ENCODE measurements at places on chromosomes 4 and X.

GRCh38 chrX:118373538-118373937, 27.6 kb downstream of the WDR44 start:
- no peak for DNase-seq

DNA sequence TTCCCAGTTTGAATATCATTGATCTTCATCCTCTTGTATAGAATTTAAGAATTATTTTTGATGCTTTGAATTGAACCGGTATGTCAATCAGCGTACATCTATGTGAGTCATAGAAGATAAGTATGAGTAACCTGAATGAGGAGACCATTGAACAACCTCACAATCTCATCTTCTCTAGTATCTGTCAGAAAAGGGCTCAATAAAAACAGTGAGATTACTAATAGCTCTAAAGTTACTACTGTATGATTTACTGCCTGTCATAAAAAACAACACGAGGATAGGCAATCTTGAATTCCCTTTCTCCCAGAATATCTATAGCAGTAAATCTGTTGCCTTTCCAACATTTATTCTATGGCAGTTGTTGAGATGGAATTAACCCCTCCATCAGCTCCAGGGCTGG, 36.1 kb downstream of the PHOX2B start:
- DNase-seq = no peak

DNA sequence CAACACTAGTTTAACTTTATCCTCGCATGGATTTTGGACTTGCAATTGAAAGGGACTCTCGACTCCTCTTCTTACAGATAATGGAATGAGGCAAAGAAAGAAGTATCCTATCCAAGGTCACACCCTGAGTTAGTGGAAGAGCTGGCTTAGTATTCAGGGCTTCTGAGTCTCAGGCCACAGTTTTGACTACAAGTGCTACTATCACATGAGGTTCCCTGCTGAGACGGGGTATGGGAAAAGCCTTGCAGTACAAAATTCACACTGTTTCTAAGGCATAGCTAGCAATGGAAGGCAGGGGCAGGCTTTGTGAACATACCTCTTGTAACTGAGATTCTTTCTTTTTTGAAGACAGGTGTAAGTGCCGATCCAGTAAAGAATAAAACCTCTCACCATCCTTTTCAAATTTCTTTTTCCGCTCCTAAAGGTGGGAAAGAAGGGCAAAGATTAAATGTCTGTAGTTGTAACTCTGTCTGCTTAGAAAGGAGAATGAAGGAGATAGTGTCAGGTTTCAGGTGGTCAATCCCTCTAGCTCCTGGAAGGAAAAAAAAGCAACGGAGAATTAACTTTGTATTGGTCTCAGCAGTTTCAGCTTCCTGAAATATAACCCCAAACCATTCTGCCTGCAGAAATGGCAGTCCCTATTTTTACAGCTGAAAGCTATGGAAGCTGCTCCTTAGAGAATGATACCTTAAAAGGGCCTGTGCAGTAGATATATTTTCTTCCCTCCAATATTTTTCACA, 199.0 kb downstream of the OPHN1 start:
- no peak for DNase-seq

DNA sequence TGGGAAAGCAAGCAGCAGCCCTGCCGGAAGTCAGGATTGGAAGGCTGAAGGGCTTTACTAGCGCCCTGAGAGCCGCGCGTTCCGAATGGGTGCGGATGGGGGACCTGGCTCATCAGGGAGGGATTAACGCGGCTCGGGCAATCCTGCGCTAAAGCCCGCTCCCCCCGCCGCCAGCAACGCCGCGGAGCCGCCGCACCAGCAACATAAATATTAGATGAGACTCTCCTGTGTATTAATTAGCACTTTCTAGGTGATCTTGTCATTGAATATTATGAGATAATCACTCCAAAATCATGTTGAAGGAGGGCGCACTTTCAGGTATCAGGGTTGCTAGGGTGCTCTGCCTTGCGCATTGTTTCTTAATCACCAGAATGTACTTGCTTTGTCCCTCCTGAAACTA, 357.2 kb upstream of the FAM241A start:
- no peak for DNase-seq

DNA sequence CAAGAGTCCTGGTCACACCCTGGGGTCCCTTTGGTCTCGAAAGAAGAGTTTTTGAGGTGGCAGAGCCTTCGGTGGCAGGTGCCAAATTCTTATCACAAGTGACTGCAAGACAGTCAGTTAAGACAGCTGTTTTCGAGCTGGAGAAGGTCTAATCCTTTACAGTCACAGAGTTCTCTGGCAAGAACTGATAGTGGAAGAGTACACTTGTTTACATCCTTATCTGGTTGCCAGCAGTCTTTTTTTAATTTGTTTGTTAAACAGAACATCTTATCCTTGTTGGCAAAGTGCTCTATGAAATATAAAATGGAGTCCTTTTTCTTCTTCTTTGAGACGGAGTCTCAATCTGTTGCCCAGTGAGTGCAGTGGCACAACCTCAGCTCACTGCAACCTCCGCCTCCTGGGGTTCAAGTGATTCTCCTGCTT, 50.4 kb upstream of the ELOVL6 start:
- DNase-seq = no peak

- no peak for DNase-seq
These were observed 595 bp downstream of the ENOX2 start for GRCh38 chrX:130902446-130902782.

GRCh38 chrX:21993265-21993664, 38.9 kb upstream of the PHEX start:
- DNase-seq = no peak

- no peak for DNase-seq
These were observed 202.8 kb downstream of the SHROOM3 start for GRCh38 chr4:76637712-76638361.

- no peak for DNase-seq
These were observed 14.8 kb downstream of the DCAF8L1 start for GRCh38 chrX:27966492-27966891.

DNA sequence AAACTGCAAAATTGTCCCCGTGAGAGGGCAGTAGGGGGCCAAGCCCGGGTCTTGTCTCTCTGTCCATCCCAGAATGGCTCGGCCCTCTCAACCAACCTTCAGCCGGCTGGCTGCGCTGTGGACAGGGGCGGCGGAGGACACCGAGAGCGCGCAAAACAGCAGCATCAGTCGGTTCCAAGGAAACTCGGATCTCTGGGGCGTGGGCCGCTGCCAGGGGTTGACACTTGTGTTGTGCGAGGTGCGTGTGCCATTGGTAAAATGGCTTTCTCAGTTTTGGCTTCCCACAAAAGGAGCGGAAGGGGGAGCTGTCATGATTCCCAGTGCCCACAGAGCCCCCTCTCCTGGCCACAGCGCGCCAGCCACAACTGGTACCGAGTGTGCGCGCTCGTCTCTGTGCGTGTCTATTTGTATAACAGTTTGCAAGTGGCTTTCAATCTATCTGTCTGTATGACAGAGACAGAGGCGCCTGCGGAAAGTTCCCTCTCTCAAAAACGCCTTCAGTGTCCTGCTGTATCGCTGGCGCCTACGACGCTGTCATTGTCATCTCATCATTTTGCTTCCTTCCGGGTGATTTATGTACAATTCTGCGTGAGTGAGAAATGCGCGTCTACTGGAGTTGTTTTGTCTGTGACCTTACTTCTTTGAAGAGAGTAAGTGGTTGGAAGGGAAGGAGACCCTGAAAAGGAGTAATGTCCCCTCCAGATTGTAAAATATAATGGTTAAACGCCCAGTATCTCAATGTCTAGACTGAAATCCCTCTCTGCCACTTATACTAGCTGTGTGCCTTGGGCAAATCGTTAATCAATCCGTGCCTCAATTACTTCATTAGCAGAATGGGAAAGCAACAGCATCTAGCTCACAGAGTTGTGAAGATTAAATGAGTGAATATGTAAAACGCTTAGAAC, 1.8 kb downstream of the DKK2 start:
- DNase-seq = no peak

- DNase-seq = no peak
These were observed 211.5 kb upstream of the KLF3 start for GRCh38 chr4:38452542-38452941.

DNA sequence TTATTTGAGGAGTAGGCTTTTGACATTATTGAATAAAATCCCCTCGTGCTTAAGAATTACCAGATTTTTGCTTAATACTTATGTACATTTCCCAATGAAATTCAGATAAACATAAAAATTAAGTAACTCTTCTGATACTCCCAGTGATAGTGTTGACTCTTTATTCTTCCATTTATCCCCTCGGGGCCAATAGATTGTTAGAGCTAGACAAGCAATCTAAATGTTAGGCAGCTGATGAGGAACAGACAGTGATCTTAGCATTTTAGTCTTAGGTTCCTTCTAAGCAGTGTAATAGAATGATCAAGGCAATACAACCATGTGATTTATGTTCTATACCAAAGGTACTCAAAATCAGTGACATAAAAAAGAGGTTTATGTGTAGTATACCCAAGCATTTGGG, 68.7 kb downstream of the USP9X start:
- no peak for DNase-seq

GRCh38 chr4:102525504-102525903, 24.3 kb downstream of the NFKB1 start:
- no peak for DNase-seq

DNA sequence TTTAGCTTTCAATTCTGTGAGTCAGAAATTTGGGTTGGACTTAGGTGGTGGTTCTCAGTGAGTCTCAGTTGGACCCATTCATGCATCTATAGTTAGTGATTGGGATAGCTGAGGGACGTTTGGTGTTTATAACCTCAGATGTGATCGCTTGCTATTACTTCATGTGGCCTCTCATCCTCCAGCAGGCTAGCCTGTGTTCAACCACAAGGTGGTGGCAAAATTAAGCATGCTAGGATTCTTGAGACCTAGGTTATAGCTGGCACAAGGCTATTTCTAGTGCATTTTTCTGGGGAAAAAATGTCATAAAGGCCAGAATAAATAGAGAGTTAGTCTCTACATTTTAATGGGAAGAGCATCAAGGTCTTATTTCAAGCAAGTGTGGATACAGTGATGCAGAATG, 10.9 kb upstream of the GRPR start:
- no peak for DNase-seq

DNA sequence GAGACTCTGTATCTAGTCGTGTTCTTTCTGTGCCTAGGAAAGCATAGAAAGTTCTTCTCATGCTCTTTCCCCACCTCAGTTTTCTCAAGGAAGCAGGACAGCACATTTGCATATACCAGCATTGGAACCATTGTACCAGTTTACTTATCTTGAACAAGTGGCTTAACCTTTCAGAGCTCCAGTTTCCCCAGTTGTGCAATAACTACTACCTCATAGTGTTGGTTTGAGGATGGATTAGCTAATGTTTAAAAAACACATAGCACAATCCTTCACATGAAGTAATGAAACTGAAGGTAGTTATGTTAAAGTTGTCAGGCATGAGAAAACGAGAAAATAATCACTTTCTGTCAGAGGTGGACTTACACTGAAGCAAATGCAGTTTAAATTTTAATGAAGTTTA, 92.2 kb upstream of the H2AZ1 start:
- no peak for DNase-seq

DNA sequence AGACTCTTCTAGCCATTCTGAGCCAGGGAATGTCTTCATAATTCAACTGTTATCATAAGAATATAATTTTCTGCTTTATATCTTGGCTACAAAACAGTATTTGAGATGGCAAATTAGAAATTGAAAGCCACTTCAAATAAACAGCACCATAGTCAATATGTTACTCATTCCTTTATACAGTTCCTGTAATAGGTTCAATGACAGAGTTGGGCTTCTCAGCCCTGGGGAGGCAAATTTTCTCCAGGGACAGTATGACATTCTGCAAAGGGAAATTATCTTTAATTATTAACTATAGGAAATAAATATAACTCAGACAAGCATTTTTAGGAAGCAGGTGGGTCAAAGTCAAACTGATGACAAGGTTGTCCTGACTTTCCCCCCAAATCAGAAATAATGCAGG, 71.9 kb upstream of the RPS6KA6 start:
- DNase-seq = no peak

DNA sequence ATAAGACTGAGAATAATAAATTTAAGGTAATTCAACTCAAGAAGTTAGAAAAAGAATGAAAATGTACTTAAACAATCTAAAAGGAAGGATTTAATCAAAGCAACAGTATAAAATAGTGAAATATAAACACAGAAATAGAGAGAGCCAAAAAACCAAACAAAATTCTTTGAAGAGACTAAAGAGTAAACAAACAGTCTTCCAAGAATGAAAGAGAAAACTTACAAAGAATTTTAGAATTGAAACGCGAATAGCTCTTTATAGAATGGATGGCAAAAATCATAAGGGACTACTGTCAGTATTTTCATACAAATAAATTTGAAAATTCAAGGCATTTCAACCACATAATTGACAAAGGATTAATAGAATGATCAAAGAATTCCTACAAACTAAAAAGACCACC, 41.7 kb downstream of the VEGFC start:
- DNase-seq = no peak

DNA sequence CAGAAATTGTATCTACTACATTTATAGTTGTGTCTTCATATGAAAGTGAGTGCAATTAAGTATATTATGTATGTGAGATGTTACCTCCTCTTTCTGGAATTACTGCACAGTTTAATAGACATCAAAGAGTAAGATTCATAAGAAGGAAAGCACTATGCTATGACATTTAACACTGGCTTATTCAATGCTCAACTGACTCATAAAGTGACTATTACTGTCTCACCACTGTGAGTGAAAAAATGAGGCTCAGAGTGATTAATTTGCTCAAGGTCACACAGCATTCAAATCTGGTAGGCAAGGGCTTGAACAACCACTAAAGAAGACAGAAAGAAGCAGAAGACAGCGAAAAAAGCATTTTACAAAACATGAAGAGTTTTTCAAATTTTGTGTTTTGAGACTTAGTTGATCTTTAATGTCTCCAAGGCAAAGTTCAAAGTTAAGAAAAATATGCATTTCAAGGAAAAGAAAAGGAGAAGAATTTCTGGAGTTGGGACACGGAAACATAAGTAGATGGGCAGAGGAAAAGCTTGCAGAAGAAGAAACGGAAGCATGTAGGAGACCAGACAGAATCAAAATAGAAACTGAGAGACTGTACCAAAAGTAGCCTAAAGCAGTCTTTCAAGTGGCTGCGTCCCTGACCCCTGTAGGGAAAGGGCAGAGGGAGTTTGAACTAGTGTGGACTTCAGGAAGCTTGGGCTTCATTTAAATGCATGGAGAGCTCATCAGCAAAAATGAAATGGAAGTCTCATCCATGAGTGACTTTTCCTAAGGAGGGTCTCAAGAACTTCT, 66.3 kb downstream of the KCNIP4 start:
- DNase-seq = no peak

GRCh38 chr4:56861360-56861759, 39.9 kb upstream of the SPINK2 start:
- DNase-seq = no peak

- DNase-seq = no peak
These were observed 58.9 kb upstream of the BCOR start for GRCh38 chrX:40156470-40157227.

- no peak for DNase-seq
These were observed 26.4 kb downstream of the MOSPD2 start for GRCh38 chrX:14899607-14900006.

- DNase-seq = no peak
These were observed 250.1 kb downstream of the C4orf33 start for GRCh38 chr4:129346036-129346435.

- no peak for DNase-seq
These were observed 3.8 kb upstream of the ADH1B start for GRCh38 chr4:99324979-99325378.

GRCh38 chrX:69163936-69164741, 1.1 kb downstream of the PJA1 start:
- DNase-seq = peak; percentile 1

All from stimulated activated CD8-positive, alpha-beta memory T cell treated with anti-CD3 and anti-CD28 coated beads, Interleukin-4, amount 100 ng/mL, for 4 hours (primary cell).